ENCODE measurements at places on chromosomes 11 and 22. TPM values are rescaled to one million over a fixed set of nuclear protein-coding genes. Genes with fewer than 3 reads are reported as not detected.

C22orf31 gene
- total RNA-seq: not detected

CHRM1 gene
- total RNA-seq: not detected

OR52B2 gene
- total RNA-seq: not detected

CYB5R2 gene
- total RNA-seq: 1.3 TPM

ART5 gene
- total RNA-seq: 2.5 TPM
